ENCODE measurements at places on chromosomes 5 and 9.
A peak's percentile ranks its signal among the peaks of the same experiment; 100 is the strongest.

- peak; percentile 23 for DNase-seq
Measured at GRCh38 chr9:91954841-91955471, 4.9 kb upstream of the ROR2 start.

GRCh38 chr9:97703437-97704344 lies 6.6 kb upstream of the XPA start:
- no peak for DNase-seq

GRCh38 chr5:73950441-73950873 lies 324.5 kb downstream of the ARHGEF28 start:
- DNase-seq = no peak

- no peak for DNase-seq
Measured at GRCh38 chr5:115507681-115508080, 36.9 kb downstream of the FEM1C start.

DNA sequence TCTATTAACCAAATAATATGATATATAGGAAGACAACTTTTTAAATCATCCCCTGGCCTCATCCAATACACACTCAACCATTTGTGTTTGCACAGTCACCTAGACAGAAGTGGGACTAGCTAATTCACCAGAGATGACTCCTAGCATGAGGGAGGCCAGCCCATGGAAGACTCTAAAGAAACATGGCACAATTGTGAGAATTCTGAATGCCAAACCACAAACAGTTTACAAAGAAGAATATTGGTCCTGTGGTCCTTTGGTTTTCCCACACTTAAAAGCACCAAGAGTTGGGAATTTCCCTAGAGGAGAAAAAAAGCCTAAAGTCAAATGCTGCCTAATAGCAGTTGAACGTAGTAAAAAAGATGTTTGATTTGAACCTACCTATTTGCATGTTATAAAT lies 609.9 kb downstream of the ACTL7B start:
- DNase-seq = no peak

- DNase-seq = no peak
Measured at GRCh38 chr9:105178076-105178475, 66.4 kb upstream of the SLC44A1 start.

DNA sequence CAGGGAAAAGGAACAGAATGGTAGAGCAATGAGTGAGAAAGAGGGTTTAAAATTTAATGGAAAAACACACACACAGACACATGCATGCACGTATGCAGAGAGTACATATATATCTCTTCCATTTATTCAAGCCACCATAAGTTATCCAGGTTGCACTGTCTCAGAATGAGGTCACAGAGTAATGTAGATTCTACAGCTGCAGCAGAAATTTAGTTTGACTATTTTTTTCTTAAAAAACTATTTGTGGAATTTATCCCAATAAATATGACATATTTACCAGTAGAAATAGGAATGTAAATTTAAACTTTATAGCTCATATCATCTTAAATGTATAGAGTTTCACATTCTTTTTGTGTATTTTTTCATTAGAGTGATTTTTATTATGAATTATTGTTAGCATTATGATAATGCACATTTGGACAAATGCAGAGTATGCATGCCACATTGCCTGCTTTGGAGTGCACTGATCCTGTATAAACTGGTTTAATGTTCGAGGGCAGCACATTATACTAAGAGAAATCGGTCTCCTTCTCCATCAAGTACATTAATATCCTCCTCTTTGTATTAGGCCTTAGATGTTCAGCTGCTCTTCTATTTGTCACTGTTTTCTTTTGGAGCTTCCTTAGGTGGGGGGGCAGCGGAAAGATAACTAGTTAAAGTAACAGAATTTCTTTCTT lies 216.3 kb upstream of the TARS1 start:
- no peak for DNase-seq

DNA sequence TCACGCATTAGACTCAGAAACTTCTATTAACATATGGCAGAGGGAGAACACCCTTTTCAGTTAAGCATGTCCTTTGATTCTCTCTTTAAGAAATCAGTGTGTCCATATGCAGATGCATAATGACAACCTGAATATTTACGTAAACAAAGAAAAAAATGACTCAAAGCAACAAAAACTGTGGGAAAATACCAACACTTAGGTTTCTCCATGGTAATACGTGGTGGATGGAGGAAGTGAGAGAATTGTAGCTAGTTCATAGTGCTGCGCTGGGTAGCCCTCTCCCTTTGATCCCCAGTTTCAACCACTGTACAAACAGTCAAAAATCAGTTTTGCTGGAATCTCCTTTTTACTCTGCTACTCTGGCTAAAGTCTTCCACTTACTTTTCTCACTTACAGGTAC lies 2.0 kb upstream of the MAP3K1 start:
- no peak for DNase-seq

DNA sequence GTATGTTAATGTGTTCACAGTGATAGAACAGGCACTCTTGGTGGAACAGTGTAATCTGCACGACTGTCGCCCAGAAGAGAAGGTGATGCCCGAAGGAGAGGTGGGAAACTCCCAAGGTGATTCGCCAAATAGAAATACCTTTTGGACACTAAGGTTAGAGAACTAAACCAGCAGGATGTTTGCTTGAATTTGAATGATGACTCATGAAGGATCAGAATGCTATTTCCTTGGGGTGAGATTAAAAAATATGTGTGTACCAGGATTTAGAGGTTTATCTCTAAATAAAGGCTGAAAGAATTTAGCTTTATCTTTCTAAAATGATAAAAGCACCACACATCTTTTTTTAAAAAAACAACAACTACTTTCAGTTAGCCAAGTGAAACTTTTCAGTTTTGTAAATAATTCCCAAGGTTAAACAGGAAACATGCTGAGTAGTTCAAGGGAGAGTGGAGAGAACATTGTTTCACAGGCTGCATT lies 297.4 kb upstream of the TAS2R1 start:
- no peak for DNase-seq

DNA sequence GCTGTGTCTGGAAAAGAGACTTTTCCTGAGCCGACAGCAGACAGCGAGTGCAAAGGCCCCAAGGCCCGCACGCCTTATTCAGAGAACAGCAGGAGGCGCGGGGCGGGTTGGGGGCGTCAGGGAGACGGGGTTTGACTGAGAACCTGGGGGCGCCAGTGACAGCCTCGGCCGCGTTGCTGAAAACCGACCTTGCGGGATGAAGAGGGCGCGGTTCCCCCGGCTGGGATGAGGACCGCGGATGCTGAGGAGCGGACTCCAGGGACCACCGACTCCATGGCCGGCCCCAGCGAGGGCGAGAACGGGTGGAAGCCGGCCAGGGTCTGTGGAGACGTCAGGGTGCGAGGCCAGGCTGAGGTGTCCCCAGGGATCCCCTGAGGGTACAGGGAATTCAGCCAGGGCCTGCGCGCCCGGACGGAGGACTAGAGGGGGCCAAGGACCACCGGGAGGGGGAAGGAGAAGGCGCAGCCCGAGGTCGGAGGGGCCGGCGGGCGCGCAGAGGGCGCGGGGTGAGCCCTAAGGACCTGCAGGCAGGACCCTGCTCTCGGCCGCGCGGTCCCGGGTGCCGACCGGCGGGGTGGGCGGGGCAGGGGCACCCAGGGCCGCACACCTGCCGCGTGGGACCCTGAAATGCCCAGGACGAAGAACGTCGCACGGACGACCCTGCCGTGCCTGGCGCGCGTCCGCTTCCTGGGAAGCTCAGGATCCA lies 837 bp upstream of the AHRR start:
- no peak for DNase-seq

DNA sequence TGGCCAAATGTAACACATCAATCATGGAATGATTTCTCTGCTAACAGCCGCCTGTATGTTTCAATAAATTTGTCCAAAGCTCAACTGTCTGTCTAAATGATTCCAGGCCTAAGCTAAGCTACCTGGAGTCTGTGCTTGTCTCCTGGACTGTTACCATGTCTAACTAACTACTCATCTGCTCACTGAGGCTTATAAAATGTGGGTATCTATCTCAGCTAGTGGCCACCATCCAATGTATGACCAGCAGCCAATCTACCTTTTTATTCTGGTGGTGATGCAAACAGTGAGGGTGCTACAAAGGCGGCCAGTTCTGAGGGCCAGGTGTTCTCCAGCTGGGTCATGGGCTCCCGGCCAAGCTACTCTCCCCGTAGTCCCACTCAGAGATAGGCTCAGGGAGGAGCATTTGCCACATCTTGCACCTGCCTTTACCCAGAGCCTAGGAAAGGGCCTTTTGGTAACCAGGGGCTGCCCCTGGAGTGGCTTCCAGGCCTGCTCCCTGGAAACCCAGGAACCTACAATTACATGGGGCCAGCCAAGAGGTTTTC lies 59.1 kb downstream of the PFDN1 start:
- no peak for DNase-seq

- DNase-seq = no peak
Measured at GRCh38 chr9:119368681-119369581, at the start of gene BRINP1. BRINP1 (minus strand) TSS chr9:119369435; CDS start chr9:119313355, 56,080 bp downstream.

GRCh38 chr9:108441726-108442125 lies 414.1 kb downstream of the ACTL7B start:
- DNase-seq = no peak

DNA sequence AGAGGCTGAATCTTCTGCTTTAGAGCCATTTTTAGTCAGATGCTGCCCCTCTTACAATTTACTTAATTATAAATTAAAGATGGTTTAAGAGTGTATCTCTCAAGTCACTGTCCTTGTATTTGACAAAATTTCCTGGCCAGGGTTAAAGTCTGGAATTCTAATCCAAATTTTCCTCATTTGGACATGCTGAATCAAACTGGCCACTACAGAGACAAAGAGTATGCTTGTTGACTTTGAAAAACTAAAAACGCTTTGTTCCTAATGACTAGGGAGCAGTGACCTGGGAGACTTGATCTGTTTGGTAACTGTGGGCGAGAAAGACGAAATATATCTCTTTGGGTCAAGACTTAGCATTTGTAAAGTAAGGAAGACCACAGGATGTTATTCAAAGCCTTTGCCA lies 303.2 kb downstream of the ZSWIM6 start:
- no peak for DNase-seq

GRCh38 chr9:97593960-97594359 lies 39.2 kb downstream of the TSTD2 start:
- no peak for DNase-seq

GRCh38 chr5:60822285-60822556 lies 21.8 kb downstream of the ELOVL7 start:
- DNase-seq = no peak

DNA sequence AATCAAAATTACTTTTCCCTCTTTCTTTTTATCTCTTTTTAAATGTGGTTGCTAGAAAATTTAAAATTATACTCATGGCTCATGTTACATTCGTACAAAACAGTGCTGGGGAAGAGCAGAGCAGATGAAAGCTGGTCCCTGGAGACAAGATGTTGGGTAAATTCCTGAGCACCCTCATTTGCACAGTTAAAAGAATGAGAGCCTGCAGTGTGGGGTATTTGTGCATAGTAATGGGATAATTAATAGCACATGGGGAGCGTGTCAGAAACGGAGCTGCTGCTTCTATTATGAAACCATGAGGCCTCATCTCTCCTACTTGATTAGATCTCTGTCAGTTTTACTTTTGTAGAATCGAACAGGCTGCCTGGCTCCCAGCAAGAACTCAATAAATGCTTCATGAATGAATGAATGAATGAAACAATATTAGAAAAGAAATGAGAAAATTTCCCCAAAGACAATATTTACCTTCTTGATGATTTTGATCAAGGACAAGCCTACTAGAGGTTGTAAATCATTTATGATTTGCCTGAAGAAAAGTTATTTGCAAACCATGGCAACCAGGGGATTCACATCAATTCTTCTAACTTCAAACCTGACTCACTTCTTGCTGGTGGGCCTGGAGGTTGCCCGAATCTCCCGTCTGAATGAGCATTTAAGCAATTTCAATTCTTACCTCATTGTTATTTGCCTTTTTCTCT lies 177.2 kb upstream of the TUT7 start:
- DNase-seq = no peak

GRCh38 chr5:912280-913091 lies 19.8 kb downstream of the TRIP13 start:
- no peak for DNase-seq

- no peak for DNase-seq
Measured at GRCh38 chr5:55966284-55966683, 28.5 kb downstream of the IL6ST start.

- peak; percentile 25 for DNase-seq
Measured at GRCh38 chr9:121744002-121744686, 92.7 kb downstream of the DAB2IP start.

DNA sequence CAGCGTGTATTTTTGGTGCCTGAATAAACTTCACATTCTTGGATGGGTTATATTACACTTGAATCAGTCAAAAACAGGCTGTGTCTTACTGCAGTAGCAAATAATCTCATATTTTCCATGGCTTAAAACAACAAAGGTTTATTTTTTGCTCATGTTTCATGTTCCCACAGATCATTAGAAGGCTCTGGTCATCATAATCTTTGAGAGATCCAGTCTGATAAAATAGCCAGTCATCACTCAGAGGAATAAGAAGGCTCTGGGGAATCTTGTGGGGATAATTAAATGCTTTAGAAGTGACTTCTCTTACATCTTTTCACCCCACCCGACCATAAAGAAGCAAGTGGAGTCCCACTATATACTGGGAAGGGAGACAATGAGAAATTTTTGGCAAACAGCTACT lies 417.7 kb downstream of the PSAT1 start:
- DNase-seq = no peak

DNA sequence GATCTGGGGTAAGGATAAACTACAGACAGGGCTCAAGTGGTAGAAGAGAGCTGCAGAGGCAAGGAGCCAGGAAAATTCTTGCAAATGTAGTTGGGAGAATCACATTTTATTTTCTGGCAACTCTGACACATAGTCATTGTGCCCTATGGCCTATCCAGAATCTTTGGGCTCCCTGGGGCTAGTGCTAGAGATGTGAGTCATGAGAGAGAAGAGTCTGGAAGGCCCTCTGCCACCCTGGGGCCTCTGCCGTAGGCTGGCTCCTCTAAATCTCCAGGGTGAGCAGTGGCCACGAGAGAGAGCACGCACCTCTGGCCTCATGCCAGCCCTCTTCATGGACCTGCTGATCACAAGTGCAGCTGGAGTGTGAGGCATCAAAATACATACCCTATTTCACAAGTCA lies 74.3 kb upstream of the SSBP2 start:
- DNase-seq = peak; percentile 23

DNA sequence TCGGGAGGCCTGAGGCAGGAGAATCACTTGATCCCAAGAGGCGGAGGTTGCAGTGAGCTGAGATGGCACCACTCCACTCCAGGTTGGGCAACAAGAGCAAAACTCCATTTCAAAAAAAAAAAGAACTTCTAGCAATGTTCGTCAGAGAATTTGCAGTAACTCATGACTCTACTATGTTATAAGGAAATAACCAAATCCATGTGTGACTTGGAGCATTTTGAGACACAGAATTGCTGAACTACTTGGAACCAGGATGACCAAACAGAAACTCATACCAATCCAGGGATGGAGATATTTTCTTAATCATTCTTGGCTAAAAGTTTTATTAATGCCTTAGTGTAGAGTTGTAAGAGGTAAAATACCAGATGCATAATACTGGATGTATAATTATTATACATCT lies 99.9 kb upstream of the BNC2 start:
- DNase-seq = no peak

- DNase-seq = no peak
Measured at GRCh38 chr5:14351086-14351661, 208.0 kb downstream of the TRIO start.

DNA sequence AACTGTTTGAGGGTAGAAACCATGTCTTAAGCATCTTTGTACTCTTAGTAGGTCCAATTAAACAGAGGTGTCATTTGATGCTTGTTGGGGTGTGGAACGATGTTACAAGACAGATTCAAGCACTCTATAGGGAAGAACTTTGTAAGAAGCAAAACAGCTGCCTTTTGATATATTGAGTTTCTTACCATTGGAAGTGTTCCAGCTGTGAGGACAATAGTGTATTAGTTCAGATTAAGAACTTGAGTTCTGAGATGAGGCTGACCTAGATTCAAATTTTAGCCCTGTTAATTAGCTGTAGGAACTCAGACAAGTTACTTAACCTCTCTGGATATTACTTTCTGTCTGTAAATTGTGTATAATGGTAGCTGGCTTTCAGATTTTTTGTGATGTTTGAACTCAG lies 19.6 kb upstream of the ZNF462 start:
- no peak for DNase-seq
